ENCODE measurements at places on chromosomes 3 and 15.

DNA sequence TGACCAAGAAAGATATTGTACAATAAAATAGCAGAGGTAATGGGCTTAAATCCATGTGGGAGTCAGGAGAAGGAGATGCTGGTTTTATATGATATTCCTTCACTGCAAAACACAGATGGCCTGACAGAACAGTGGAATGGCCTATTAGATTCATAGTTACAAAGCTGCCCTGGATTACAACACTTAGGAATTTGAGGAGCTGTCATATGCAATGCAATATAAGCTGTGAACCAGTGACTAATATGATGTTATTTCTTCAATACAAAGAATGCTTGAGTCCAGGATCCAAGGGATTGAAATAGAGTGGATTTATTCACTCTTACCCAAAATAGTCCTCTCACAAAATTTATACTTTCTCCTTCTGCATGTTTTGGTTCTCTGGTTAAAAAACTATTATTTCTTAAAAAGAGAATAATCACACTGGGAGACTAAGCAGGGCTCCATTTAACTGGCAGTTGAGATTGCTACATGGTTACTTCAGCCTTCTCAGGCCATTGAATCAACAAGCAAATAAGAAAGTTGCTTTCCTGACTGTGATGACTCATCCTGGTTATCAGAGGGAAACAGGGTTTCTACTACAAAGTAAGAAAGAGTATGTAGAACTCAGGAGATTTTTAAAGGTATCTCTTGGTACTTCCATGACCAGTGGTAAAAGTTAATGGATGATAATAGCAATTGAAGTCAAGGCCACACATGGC lies 79.8 kb upstream of the ZPLD1 start:
- DNase-seq = no peak

GRCh38 chr3:124455891-124456290 lies 274.4 kb upstream of the UMPS start:
- no peak for DNase-seq

DNA sequence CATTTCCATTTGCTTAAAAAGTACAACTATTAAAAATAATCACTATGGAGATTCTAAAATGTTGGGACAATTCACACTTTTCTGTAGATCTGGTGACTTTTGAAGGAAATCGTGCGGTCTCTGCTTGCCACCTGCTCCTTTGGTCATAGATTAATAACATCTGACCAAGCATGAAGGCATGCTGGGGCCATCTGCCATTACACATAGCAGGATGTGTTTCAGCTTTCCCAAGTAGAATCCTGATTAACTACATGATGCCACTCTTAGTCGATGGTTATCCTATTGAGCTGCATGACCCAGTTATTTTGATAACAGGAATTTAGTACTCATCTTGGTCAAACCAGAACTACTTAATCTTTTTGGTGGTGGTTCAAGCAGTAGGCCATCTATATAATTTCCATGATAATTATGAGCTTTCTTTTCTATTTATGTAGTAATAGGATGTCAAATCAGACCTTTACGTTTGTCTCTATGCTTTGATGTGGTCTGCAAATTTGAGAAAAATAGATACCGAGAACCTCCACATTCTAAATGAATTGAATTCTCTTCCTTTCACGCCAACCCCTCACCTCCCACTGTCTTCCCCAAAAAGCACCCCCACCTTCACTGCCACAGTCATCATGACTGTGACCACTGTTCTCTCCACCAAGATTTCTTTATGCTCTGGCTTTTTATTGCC lies 158.1 kb downstream of the DIPK2A start:
- DNase-seq = no peak

DNA sequence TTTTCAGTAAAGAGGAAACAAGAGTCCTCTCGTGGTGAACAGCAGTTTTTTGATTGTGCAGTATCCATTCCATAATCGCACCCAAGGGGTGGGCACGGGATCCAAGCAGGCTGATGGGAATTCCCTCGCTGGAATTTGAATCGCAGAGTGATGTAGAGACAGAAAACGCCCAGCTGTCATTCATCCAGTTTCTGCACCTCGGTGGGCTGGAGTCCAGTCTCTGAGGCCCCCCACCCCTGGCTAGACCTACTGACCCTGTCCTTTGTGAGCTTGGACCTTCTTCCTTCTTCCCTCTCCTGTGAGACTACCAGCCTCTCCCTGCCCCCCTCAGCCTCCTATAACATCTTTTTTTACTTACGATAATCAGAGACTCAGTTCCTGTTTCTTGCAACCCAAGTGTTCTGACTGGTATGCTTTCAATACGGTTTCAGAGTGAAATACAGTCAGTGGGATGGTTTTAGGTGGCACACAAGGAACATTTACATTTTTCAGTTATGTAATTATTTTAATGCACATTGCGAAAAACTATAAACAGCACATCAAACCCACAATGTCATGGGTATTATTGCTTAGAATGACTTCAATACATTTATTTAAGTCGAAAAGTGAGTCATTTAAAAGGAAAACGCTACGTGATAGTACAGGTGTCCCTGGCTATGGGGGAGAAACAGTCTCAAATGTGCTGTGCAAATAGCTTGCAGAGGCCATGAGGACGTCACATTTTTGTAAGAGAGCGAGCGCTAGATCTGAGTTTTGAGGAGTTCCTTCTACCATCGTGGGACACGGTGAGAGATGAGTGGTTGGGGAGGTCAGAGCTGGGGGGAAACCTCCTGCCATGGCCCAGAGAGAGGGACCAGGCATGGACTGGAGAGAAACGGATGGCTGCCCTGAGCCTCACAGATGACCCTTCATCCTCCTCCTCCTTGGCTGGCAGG lies 37.5 kb upstream of the CHST2 start:
- no peak for DNase-seq

DNA sequence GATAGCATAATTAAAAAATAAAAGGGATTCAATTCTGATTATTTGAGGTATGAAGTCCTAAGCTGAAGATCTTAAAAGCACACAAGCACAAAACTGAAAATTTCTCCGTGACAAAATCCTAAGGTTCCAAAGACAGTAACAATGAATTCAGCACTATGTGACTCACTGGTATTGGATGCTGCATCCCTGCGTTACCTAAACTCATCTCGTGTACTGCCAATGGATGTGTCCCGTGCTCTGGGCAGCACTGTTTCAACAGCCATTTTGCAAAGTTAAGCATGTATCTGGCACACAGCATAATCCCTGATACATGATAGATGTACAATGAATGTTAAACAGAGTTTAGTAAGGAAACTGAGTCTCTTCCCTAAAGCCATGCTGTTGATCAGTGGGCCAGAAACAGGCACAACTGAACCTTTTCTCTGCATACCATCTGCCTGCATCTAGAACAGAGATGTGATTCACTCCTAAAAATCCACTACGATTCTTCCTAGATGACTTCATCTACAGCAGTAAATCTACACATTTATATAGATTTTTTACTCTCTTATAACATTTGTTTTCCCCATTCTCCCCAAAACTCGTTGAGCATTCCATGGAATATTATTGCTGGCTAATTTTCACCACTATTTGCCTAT lies 14.3 kb downstream of the SUCLG2 start:
- no peak for DNase-seq

Measured in activated CD8-positive, alpha-beta memory T cell treated with anti-CD3 and anti-CD28 coated beads for 24 hours (primary cell).